Stimulated activated CD4-positive, alpha-beta T cell treated with anti-CD3 and anti-CD28 coated beads, Interleukin-15, amount 100 ng/mL, for 24 hours (primary cell): ENCODE measurements at places on chromosomes 3 and 15.

DNA sequence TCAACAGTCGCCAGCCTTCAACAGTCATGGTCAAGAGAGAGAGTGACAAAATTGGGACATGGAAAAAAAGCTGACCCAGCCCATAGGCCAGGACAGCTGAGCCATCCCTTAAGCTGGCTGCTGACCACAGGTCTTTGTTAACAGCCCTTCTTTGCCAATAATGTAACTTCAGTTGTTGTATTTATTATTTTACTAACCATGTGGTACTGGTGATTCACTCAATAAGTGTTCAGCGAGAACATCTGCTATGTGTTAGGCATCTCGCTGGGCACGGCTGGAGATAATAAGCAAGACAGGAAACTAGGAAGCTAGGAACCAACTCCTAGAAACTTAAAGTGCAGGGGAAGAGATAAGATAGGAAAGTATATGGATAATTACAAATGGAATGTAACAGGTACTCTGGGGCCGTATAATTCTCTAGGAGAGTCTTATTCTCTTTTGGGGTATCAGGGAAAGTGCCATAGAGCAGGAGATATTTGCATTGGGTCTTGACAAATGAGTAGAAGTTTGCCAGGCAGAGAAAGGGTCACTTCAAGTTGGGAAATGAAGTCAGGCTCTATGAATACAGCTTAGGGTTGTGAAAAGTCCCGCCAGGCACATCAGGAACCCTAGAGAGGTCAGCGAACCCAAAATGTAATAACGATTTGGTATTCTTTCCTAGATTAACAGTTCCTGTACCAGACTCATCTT, 84.0 kb upstream of the TRA2B start:
- DNase-seq = no peak

- DNase-seq = no peak
Measured at GRCh38 chr15:69412701-69413100, 1.4 kb upstream of the KIF23 start.

- DNase-seq = no peak
Measured at GRCh38 chr3:183122257-183122932, 23.1 kb upstream of the MCCC1 start.

- DNase-seq = no peak
Measured at GRCh38 chr15:61681038-61681418, 379.2 kb downstream of the VPS13C start.

DNA sequence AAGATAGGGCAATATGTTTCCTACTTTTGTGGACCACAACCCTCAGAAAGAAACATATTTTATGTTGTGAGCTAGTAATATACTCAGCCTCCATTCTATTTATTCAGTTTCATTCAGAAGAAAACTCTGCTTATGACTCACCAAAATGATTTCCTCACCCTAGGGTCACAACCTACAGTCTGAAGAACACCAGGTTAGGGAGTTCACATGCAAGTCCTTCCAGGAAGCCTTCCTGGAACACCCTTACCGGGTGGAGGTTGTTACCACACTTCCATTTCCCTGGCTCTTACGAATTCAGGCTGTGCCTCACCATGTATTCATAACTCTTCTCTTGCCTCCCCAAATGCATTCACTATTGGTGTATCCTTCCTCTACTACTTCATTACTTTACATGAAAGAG, 228.0 kb upstream of the ADAMTS9 start:
- DNase-seq = no peak

DNA sequence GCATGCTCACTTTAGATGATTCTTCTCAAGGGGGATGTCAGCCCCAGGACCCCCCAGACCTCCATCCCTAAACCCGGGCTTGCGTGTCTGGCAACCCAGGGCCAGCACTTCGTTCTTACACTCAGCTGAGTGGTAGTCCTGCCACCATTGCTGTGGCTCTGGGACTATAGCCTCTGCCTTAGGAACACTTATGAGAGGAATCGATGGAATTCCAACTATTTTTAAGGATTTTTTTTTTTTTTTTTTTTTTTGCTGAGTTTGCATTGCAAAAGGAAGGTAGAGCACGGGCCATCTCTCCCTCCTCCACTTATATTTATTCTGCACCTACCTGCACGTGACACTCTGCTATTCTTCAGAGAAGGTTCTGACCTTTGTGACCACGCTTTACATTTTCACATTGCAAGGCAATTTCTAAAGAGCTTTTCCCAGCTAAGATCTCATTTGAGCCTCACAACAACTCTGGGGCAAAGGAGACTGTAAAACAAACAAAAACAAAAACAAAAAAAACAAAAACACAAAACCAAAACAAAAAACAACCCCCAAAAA, 113.9 kb downstream of the LPP start:
- DNase-seq = no peak

GRCh38 chr3:85572426-85572825, 613.6 kb downstream of the CADM2 start:
- DNase-seq = no peak

- no peak for DNase-seq
Measured at GRCh38 chr15:48052946-48053345, 67.8 kb upstream of the SLC24A5 start.

- DNase-seq = no peak
Measured at GRCh38 chr3:18224426-18224825, 200.7 kb downstream of the SATB1 start.
